ENCODE measurements at places on chromosomes 3 and 15. TPM values are rescaled to one million over a fixed set of nuclear protein-coding genes. Genes with fewer than 3 reads are reported as not detected.

- no peak for DNase-seq
Observed at GRCh38 chr3:46946416-46946815, 30.1 kb downstream of the CCDC12 start.

- no peak for DNase-seq
Observed at GRCh38 chr3:37624276-37624675, 237.4 kb upstream of the CTDSPL start.

The GOLGA8O gene
- total RNA-seq: 1.5 TPM

The CCDC39 gene
- not detected for total RNA-seq

The AHSG gene
- total RNA-seq: 1.8 TPM

Data from T-cell (primary cell).